ENCODE measurements at places on chromosomes 4 and X.

DNA sequence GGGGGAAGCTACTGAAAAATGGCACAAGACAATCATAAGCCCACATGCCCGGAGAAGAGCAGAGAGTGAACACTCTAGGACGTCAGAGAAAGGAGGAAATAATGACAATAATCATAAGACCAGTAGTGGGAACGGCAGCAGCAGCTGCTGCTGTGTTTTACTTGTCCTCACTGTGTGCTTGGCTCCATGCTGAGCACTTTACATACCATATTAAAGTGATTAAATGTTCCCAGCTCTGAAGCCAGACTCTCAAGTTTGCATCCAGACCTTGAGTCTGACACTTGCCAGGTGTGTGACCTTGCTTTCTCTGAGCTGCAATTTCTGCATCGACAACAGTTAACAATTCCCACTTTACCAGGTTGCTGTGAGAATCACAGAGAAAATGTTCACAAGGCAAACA is 255.4 kb downstream of the SPANXN1 start:
- no peak for DNase-seq

DNA sequence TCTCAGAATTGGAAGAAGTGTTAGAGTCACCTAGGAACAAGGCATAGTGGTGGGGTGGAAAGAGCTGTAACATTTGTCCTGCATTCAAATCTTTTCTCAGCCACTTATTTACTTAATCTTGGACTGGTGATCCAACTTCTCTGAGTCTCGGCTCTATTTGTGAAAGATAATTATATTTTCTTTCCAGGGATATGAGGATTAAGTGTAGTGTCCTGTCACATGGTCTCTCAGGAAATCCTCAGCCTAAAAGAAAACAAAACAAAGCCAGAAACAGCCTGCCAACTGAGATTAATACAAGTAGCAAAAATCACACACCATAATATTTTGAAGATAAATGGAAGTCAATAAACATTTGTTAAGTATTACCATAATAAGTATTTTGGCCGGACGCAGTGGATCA is 33.3 kb upstream of the ETNPPL start:
- no peak for DNase-seq

- DNase-seq, result peak; percentile 65
Measured at GRCh38 chrX:151359931-151360871, 36.8 kb upstream of the VMA21 start.

- DNase-seq, result peak; percentile 67
Measured at GRCh38 chrX:96685210-96686099, 813 bp downstream of the DIAPH2 start.

DNA sequence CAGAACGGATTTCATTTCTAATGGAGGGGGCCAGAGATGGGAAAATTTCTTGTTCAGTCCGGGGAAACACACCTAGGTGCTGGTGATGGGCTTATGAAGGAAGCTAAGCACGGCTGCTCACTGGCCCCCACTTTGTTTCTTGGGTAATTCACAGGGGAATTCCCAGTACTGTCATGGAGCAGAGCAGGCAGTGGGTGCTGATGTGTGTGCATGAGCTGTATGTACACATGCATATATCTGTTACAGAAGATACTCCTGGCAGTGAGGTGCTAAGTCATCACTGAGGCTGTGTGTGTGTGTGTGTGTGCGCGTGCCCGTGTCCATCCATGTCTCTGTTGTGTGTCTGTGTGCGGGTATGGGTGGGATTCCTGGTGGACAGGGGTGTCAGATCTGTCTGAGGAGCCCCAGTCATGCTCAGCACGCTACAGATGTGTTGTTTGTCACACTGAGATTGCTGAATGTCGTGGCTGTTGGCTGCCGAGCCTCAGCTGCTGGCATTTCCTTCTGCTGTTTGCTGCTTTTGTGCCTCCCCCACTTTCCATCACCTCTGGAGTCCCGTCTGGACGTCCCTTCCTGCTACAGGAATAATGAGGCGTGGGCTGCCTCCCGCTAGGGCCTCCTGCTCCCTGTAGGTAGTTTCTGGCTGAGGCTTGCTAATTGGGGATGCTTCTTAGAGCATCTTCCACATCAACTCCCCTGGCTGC is 53.3 kb downstream of the JADE1 start:
- peak; percentile 50 for DNase-seq

DNA sequence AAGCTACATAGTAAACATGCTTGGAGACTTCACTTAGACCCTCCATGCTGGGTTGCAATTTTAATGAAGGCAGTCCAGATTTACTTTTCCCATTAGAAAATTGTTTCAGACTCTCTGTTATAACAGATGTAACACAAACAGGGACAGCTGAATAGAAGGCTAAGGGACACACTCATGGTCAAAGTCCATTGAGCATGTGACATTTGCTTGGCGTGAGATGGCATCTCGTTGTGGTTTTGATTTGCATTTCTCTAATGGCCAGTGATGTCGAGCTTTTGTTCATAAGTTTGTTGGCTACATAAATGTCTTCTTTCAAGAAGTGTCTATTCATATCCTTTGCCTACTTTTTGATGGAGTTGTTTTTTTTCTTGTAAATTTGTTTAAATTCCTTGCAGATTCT is 358.2 kb upstream of the CLNK start:
- no peak for DNase-seq

DNA sequence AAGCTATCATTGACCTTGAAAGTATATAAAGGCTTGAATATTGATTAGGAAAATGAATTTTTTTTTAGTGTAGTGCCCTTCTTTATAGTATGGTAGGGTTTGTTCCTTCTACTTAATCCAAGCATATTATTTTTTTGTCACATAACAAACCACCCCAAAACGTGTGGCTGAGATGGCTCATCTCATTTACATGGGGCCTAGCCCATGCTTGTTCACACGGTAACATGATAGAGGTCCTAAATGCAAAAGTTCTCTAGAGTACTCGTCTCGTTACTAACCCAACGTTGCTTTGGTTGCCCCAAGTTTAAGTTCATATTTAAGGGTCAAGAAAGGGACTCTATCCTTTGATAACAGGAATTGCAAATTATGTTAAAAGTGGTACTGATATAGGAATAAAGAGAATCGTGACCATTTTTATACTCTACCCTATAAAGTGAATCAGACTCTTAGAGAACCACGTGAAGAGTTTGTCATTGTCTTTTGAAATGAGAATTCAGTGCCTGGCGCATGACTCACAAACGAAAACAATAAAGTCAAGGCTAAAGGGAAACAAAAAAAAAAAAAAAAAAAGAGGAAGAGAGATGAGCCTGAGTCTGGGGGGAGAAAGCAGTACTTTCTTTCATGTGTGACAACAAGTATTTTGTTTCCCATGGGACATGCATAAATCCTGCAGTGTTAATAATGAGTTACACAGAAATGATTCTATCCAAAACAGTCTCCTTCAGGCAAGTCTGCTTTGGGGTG is 402.8 kb upstream of the NWD2 start:
- no peak for DNase-seq

GRCh38 chrX:8323356-8323755 is 141.3 kb upstream of the VCX3B start:
- DNase-seq, result no peak

- no peak for DNase-seq
Measured at GRCh38 chr4:139241086-139241783, 38.8 kb downstream of the MGARP start.

GRCh38 chr4:55032788-55033187 is 92.6 kb downstream of the KDR start:
- no peak for DNase-seq

GRCh38 chr4:47510506-47511143 is 25.6 kb downstream of the ATP10D start:
- no peak for DNase-seq

- no peak for DNase-seq
Measured at GRCh38 chr4:95107635-95108034, 349.9 kb downstream of the BMPR1B start.

- no peak for DNase-seq
Measured at GRCh38 chrX:68650491-68650890, 3.0 kb downstream of the STARD8 start.

- no peak for DNase-seq
Measured at GRCh38 chr4:172547724-172548123, 620.9 kb upstream of the GALNT7 start.

Data from stimulated activated CD8-positive, alpha-beta memory T cell treated with anti-CD3 and anti-CD28 coated beads, Interleukin-4, amount 100 ng/mL, for 48 hours (primary cell).